ENCODE measurements at places on chromosomes 12 and 14.

DNA sequence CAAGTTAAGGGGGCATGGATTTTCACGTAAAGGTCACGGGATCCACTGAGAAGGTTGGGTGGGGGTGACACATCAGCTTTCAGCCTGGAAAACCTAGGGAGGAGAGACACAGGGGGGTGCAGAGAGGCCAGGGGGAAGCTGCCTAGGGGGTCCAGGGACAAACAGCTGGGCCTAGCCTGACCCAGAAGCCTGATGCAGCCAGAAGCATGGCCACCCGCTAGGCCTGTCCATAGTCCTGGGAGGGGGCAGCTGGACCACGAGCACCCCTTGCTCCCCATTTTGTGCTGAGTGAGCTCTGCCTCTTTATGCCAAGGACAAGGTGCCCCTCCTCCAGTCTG is 322.7 kb upstream of the RTL1 start:
- no peak for DNase-seq

DNA sequence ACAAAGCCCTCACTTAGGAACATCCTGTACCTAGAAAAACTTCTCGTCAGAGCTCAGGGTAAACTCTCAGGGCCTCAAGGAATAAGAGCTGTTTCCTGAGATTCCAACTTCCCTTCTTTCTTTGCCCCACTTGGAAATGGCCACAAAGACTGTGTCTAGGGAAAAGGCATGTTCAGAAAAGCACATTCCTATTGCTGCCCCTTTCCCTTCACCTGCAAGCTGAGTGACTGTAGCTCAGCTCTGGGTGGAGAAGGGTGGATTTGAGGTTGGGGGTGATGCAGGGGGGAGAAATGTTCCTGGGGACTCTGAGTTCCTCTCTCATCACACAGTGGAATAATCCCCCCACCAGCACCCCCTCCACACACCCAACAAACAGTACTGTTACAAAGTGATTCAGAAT is 6.8 kb downstream of the ENDOU start:
- DNase-seq, result no peak

- DNase-seq, result no peak
Measured at GRCh38 chr14:48900565-48900964, 685.6 kb downstream of the RPS29 start.

DNA sequence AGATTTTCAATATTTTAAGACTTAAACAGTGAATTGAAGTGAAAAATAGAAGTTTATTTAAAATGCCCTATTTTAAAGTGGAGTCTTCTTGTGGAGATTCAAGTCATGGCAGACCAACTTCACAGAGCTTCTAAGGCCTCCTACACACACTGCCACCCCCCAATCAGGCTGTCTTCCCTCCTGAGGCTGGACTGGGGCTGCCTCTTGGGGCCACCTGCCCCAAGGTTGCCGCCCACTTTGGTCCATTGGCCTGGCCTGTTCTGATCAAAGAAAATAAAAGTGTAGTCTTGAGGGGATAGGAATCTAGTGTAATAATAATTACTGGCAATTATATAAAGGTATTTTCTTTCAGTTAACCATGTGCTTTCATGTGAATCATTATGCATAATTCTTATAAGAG is 1.3 kb downstream of the GOLT1B start:
- DNase-seq, result no peak

DNA sequence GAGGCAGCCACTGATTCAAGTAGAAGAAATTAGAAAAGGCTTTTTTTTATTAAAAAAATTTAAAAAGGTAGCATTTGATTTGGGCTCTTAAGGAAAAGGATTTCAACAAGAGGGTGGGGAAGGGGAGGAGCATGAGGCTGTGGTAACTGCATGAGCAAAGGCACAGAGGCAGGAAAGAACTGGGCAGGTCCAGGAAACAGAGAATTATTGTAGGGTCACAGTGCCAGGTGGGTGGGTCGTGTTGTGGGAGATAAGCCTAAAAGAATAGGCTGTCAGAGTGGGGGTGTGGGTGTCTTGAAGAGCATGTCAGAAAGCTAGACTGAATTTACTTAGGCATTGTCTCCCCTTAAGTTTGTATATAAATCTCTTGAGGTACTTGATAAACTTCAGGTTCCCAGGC is 7.8 kb downstream of the LIMA1 start:
- DNase-seq, result no peak

All from activated CD4-positive, alpha-beta T cell treated with anti-CD3 and anti-CD28 coated beads, Interleukin-2, amount 50 U/mL, for 24 hours (primary cell).